ENCODE measurements at places on chromosomes 4 and X. TPM values are rescaled to one million over a fixed set of nuclear protein-coding genes. Genes with fewer than 3 reads are reported as not detected.

The DGKK gene
- not detected for total RNA-seq

GRCh38 chrX:105241056-105241455 is 20.6 kb upstream of the TEX13A start:
- no peak for DNase-seq

- no peak for DNase-seq
Measured at GRCh38 chrX:36534900-36535299, 473.3 kb upstream of the FAM47C start.

The GPC4 gene
- 0.29 TPM for total RNA-seq

GRCh38 chrX:43741843-43742573 is 85.9 kb downstream of the MAOA start:
- DNase-seq: peak; percentile 8

All from HT1080 (cell line).